ENCODE measurements at places on chromosomes 5 and 9. TPM values are rescaled to one million over a fixed set of nuclear protein-coding genes. Genes with fewer than 3 reads are reported as not detected.

DNA sequence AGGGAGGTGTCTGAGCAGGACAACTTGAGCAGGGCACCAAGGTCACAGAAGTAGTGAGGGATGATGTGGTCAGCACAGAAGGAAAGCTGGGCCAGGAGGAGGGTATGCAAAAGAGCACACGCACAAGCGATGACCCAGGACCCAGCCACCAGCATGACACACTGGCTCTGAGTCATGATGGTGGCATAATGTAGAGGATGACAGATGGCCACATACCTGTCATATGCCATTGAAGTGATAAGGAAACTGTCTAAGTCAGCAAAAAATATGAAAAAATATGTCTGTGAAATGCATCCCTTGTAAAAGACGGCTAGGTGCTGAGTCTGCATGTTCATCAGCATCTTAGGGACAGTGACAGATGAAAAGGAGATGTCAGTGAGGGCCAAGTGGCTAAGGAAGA is 380 bp downstream of the OR1J1 start:
- no peak overlapping the region for H3K27ac ChIP-seq
- no peak for DNase-seq
- H3K27me3 ChIP-seq, result peaks cover 4% of the 10 kb centered on the region
- H3K4me3 ChIP-seq, result no peak overlapping the region

PIP5KL1 gene
- total RNA-seq, result 2.3 TPM

DNA sequence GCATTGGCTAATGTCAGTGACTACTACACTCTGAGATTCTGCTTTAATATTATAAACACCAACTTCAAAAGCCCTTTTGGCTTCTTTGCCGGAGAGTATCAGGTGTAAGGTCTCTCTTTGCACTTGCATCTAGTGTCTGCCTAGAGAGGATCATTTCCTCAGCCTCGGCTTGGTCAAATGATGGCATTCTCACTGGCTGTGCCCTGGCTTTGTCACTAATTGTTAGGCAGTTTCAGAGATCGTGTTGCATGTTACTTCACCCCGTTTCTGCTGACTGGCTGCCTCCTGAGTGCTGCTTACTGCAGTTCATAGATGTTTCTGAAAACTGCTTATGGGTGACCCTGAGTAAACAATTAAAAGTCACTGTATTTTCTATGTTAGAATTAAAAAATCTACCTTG is 48.8 kb downstream of the SLC1A3 start:
- H3K27ac ChIP-seq, result no peak overlapping the region
- no peaks in the 10 kb centered on the region for H3K36me3 ChIP-seq

OGN gene
- total RNA-seq, result not detected

GRCh38 chr9:37582548-37583157 is 6.5 kb upstream of the FBXO10 start:
- H3K27ac ChIP-seq, result no peak overlapping the region
- DNase-seq, result no peak
- H3K4me1 ChIP-seq, result peaks cover 2% of the 10 kb centered on the region
- H3K27me3 ChIP-seq, result no peaks in the 10 kb centered on the region

DNA sequence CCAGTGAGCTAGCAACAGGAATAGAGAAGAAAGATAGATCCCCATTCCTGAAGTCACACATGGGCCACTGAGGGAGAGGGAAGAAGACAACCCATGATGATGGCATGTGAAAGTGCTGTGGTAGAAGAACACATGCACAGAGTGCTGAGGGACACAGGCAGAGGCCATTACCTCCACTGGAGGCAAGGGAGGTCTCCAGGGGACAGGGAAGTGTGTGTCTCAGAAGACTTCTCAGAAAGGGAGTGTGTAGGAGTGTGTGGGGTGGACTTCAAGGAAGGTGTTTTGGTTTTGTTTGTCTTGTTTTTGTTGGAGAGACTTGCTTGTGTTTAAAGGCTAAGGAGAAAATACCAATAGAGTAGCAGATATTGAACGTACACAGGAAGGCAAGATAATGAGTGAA is 77.0 kb upstream of the SMARCA2 start:
- peaks cover 9% of the 10 kb centered on the region for H3K27me3 ChIP-seq
- H3K27ac ChIP-seq, result no peak overlapping the region
- no peaks in the 10 kb centered on the region for H3K36me3 ChIP-seq
- H3K4me3 ChIP-seq, result no peak overlapping the region
- no peak for DNase-seq

- H3K36me3 ChIP-seq, result no peaks in the 10 kb centered on the region
- no peaks in the 10 kb centered on the region for H3K27me3 ChIP-seq
- H3K27ac ChIP-seq, result no peak overlapping the region
- DNase-seq, result no peak
Measured at GRCh38 chr5:17897776-17898175, 263.5 kb downstream of the TAF11L14 start.

DNA sequence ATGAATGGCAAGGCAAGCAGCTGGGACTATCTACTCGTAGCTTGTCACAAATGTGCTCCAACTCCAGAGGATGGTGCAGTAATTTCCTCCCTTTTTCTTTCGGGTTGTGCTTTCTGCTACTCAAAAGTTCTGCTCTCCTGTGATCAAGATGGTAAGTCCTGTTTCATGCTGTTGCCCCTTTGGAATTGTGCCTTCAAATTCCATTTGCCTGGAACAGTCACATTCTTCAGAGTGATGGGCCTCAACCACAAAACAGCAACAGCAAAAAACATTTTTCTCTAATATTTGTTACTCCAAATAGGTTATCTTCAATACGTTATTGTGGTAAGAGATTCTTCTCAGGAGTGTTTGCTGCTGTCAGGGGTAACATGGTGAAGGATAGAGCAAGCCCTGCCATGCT is 209.3 kb downstream of the PALM2AKAP2 start:
- no peak overlapping the region for H3K4me3 ChIP-seq
- no peak overlapping the region for H3K27ac ChIP-seq
- no peaks in the 10 kb centered on the region for H3K27me3 ChIP-seq
- H3K36me3 ChIP-seq, result no peaks in the 10 kb centered on the region

GRCh38 chr5:110951373-110951791 is 120.1 kb upstream of the TSLP start:
- DNase-seq, result no peak
- H3K36me3 ChIP-seq, result no peaks in the 10 kb centered on the region
- H3K4me1 ChIP-seq, result no peaks in the 10 kb centered on the region
- H3K27me3 ChIP-seq, result no peaks in the 10 kb centered on the region
- no peak overlapping the region for H3K27ac ChIP-seq
- H3K4me3 ChIP-seq, result no peak overlapping the region

STK10 gene
- 93.2 TPM for total RNA-seq

PCDHGB3 gene
- not detected for total RNA-seq

- H3K4me3 ChIP-seq, result no peak overlapping the region
- H3K4me1 ChIP-seq, result peaks cover 30% of the 10 kb centered on the region
- no peaks in the 10 kb centered on the region for H3K27me3 ChIP-seq
Measured at GRCh38 chr5:14928661-14929060, 57.1 kb upstream of the ANKH start.

GRCh38 chr5:29197631-29198454 is 1995.6 kb upstream of the CDH6 start:
- H3K36me3 ChIP-seq, result no peaks in the 10 kb centered on the region
- H3K4me1 ChIP-seq, result no peaks in the 10 kb centered on the region
- H3K4me3 ChIP-seq, result no peak overlapping the region
- no peak overlapping the region for H3K27ac ChIP-seq

GRCh38 chr5:160186480-160186879 is 42.8 kb upstream of the FABP6 start:
- DNase-seq, result no peak
- H3K4me1 ChIP-seq, result peaks cover 3% of the 10 kb centered on the region
- H3K27ac ChIP-seq, result no peak overlapping the region
- no peak overlapping the region for H3K4me3 ChIP-seq
- H3K36me3 ChIP-seq, result peaks cover 5% of the 10 kb centered on the region
- peaks cover 37% of the 10 kb centered on the region for H3K27me3 ChIP-seq

- no peaks in the 10 kb centered on the region for H3K27me3 ChIP-seq
- no peak overlapping the region for H3K4me3 ChIP-seq
- no peak overlapping the region for H3K27ac ChIP-seq
- no peak for DNase-seq
- H3K4me1 ChIP-seq, result no peaks in the 10 kb centered on the region
- H3K36me3 ChIP-seq, result no peaks in the 10 kb centered on the region
Measured at GRCh38 chr5:9059920-9060691, 485.8 kb downstream of the SEMA5A start.

- no peak overlapping the region for H3K27ac ChIP-seq
- no peaks in the 10 kb centered on the region for H3K36me3 ChIP-seq
- no peak for DNase-seq
- H3K4me3 ChIP-seq, result no peak overlapping the region
- H3K27me3 ChIP-seq, result peaks cover 13% of the 10 kb centered on the region
Measured at GRCh38 chr5:35160486-35161116, 69.7 kb downstream of the PRLR start.

DNA sequence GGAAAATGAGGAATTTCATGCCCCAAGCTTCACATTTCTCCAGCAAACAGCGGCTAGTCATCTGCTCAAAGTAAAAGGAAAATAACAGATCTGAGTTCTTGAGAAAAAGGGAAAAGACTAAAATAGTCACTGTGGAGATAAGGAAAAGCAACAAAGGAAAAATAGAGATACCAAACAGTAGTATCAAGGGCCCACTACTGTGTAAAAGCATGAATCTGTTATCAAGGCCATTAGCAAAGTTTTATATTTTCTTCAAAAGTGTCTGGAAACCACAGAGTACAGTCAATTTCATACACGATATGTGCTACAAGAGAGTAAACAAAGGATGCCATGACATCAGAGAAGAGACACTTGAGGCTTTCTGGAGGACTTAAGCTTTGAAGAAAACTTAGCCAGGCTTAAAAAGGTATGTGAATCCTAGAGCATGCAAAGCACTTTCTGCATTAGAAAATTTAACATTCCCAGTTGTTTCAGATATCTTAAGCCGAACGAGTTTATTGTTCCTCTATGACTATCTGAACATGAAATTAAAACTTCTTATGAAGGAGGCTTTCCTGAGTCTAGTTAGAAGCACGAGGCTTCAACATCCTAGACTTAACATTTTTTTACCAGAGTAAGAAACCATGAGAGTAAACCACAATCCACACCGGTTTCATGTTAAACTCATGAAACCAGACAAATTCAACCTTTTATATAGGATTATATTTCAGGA is 1.2 kb downstream of the TTC33 start:
- no peak for DNase-seq
- peaks cover 26% of the 10 kb centered on the region for H3K36me3 ChIP-seq
- no peaks in the 10 kb centered on the region for H3K27me3 ChIP-seq
- H3K4me3 ChIP-seq, result no peak overlapping the region
- no peak overlapping the region for H3K27ac ChIP-seq
- peaks cover 17% of the 10 kb centered on the region for H3K4me1 ChIP-seq

PCDHGB4 gene
- total RNA-seq, result not detected

- no peak for DNase-seq
- peaks cover 18% of the 10 kb centered on the region for H3K4me1 ChIP-seq
- no peak overlapping the region for H3K4me3 ChIP-seq
- peaks cover 40% of the 10 kb centered on the region for H3K36me3 ChIP-seq
- no peaks in the 10 kb centered on the region for H3K27me3 ChIP-seq
Measured at GRCh38 chr9:7153566-7153965, 395.8 kb downstream of the KDM4C start.

GRCh38 chr5:138037907-138038633 is 5.2 kb upstream of the FAM13B start:
- no peaks in the 10 kb centered on the region for H3K27me3 ChIP-seq
- DNase-seq, result no peak
- no peak overlapping the region for H3K27ac ChIP-seq
- no peak overlapping the region for H3K4me3 ChIP-seq
- no peaks in the 10 kb centered on the region for H3K36me3 ChIP-seq

- H3K4me1 ChIP-seq, result peaks cover 21% of the 10 kb centered on the region
- no peak overlapping the region for H3K27ac ChIP-seq
- DNase-seq, result no peak
- no peak overlapping the region for H3K4me3 ChIP-seq
Measured at GRCh38 chr5:96753848-96754247, 53.9 kb downstream of the ERAP1 start.

DNA sequence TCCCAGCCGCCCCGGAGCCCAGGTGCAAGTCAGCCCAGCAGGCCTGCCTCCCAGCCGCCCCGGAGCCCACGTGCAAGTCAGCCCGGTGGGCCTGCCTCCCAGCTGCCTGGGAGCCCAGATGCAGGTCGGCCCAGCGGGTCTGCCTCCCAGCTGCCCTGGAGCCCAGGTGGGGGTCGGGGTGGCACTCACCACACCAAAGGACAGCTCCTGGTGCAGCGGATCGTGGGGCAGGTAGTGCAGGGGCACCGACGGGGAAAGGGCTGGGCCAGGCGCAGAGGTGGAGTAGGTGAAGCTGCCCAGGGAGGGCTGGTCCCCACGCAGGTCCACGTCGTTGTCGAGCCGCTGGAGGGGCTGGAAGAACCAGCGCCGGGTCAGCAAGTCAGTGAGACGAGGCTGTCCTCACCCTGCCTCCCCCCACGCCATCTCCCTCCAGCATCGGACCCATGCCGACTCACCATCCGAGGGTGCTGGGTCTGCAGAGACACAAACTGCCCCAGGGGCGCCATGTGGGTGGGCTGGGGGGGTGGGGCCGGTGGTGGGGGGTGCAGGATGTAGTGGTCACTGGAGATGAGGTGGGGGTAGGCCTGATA is 6.7 kb downstream of the RNF44 start:
- peaks cover 21% of the 10 kb centered on the region for H3K36me3 ChIP-seq
- H3K4me1 ChIP-seq, result peaks cover 55% of the 10 kb centered on the region
- H3K27me3 ChIP-seq, result no peaks in the 10 kb centered on the region
- H3K4me3 ChIP-seq, result peak overlapping the region; percentile 79

GRCh38 chr9:114231719-114232449 is 76.5 kb downstream of the COL27A1 start:
- H3K27ac ChIP-seq, result no peak overlapping the region
- peaks cover 2% of the 10 kb centered on the region for H3K4me1 ChIP-seq
- H3K27me3 ChIP-seq, result no peaks in the 10 kb centered on the region
- no peak for DNase-seq
- no peak overlapping the region for H3K4me3 ChIP-seq
- no peaks in the 10 kb centered on the region for H3K36me3 ChIP-seq

- no peak overlapping the region for H3K27ac ChIP-seq
- H3K36me3 ChIP-seq, result no peaks in the 10 kb centered on the region
- no peak overlapping the region for H3K4me3 ChIP-seq
Measured at GRCh38 chr9:75039801-75040200, 11.7 kb upstream of the CARNMT1 start.

DNA sequence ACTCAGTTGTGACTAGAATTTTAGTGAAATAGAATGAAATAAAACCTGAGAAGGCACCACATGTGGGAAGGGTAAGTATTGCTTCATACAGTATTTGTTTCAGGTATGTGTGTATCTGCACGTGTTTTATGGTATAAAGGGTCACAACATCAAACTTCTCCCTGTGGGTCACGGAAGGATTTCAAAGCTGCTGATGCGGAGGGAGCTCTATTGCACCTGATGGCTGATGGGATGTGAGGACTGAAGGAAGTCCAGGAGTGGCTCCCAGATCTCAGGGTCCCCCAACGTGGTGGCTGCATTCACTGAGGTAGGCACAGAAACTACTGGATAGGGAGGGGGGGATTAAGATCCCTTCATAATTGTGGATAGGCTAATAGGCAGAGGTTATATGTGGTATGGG is 159.7 kb downstream of the PJA2 start:
- peaks cover 17% of the 10 kb centered on the region for H3K36me3 ChIP-seq
- peaks cover 4% of the 10 kb centered on the region for H3K27me3 ChIP-seq
- no peaks in the 10 kb centered on the region for H3K4me1 ChIP-seq
- DNase-seq, result no peak

GRCh38 chr9:120870206-120870605 is 6.8 kb downstream of the PHF19 start:
- peaks cover 58% of the 10 kb centered on the region for H3K4me1 ChIP-seq
- H3K4me3 ChIP-seq, result peak overlapping the region; percentile 85
- H3K27me3 ChIP-seq, result no peaks in the 10 kb centered on the region
- H3K27ac ChIP-seq, result peak overlapping the region; percentile 97
- DNase-seq, result no peak

PGM5 gene
- total RNA-seq, result not detected

- no peaks in the 10 kb centered on the region for H3K36me3 ChIP-seq
- H3K4me3 ChIP-seq, result no peak overlapping the region
- no peak for DNase-seq
- H3K27ac ChIP-seq, result no peak overlapping the region
Measured at GRCh38 chr5:73266925-73267765, 94.2 kb downstream of the TMEM174 start.

Measured in activated naive CD8-positive, alpha-beta T cell treated with anti-CD3 and anti-CD28 coated beads for 36 hours (primary cell).